ENCODE measurements at places on chromosomes 5 and 9. TPM values are rescaled to one million over a fixed set of nuclear protein-coding genes. Genes with fewer than 3 reads are reported as not detected.

TOR2A gene
- 14.3 TPM for total RNA-seq

SLC6A18 gene
- not detected for total RNA-seq

DNA sequence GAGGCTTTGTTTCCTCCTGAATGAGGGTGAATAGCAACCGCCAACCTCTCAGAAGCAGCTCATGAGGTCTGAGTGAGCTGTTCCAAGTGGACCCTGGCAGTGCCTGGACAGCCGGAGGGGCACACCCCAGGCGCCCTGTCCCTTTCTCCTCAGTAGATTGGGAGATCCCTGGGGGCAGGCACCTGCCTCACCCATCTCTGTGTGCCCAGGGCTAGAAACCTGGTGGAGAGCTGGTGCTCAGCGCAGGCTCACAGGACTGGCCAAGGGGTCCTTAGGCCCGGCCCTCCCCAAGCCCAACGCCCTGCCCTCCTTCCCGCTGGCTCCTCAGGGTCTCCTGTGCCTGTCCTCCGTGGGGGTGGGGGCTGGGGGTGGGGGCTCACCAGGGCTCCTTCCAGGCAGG is 14.9 kb upstream of the MAPK9 start:
- H3K36me3 ChIP-seq = no peaks in the 10 kb centered on the region
- no peak overlapping the region for H3K27ac ChIP-seq
- H3K4me3 ChIP-seq = no peak overlapping the region
- H3K4me1 ChIP-seq = no peaks in the 10 kb centered on the region
- H3K27me3 ChIP-seq = no peaks in the 10 kb centered on the region

- H3K36me3 ChIP-seq = no peaks in the 10 kb centered on the region
- H3K27me3 ChIP-seq = no peaks in the 10 kb centered on the region
- peak; percentile 34 for DNase-seq
- H3K4me3 ChIP-seq = no peak overlapping the region
- H3K4me1 ChIP-seq = peaks cover 30% of the 10 kb centered on the region
These were observed 30.7 kb downstream of the EXOC3 start for GRCh38 chr5:473551-474192.

- no peak overlapping the region for H3K4me3 ChIP-seq
- H3K36me3 ChIP-seq = no peaks in the 10 kb centered on the region
- no peak overlapping the region for H3K27ac ChIP-seq
- no peaks in the 10 kb centered on the region for H3K4me1 ChIP-seq
These were observed 14.1 kb upstream of the C1QTNF3 start for GRCh38 chr5:34057118-34057517.

GRCh38 chr5:58760222-58760621 is 177.3 kb downstream of the RAB3C start:
- no peaks in the 10 kb centered on the region for H3K27me3 ChIP-seq
- peaks cover 22% of the 10 kb centered on the region for H3K4me1 ChIP-seq
- peak overlapping the region; percentile 48 for H3K4me3 ChIP-seq
- H3K36me3 ChIP-seq = no peaks in the 10 kb centered on the region

DNA sequence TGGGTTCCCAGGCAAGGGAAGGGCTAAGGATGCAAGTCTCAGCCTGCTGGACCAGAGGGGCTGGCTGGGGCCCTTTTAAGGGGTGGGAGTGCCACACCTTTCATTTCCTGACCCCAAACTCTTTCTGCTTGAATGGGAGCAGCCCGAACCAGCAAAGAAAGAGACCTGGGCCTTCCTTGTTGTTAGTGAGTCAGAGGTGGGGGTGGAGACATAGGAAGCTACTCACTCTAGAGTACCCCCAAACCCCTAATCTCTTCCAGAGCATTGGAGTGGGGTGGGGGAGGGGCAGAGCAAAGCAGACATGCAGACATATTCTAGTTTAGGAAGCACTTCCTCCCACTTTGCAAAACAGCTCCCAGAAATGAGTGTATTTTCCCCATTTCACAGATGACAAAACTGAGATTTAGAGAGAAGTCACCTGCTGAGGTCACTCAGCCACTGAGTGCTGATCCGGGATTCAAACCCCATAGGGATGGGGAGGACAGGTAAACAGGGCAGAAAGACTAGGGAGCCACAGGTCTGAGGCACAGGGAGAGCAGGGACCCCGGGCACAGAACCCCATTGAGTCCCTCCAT is 6.0 kb upstream of the AQP3 start:
- H3K27me3 ChIP-seq = no peaks in the 10 kb centered on the region
- H3K4me3 ChIP-seq = no peak overlapping the region
- H3K36me3 ChIP-seq = no peaks in the 10 kb centered on the region
- no peak for DNase-seq
- H3K27ac ChIP-seq = peak overlapping the region; percentile 36
- H3K4me1 ChIP-seq = peaks cover 68% of the 10 kb centered on the region

PCDHAC1 gene
- not detected for total RNA-seq

EGFLAM gene
- not detected for total RNA-seq

CDC20B gene
- not detected for total RNA-seq
